NCI-H2171 treated with DMSO at 0.1 percent for 48 hours (cell line): ENCODE measurements at places on chromosomes 3 and 15.

DNA sequence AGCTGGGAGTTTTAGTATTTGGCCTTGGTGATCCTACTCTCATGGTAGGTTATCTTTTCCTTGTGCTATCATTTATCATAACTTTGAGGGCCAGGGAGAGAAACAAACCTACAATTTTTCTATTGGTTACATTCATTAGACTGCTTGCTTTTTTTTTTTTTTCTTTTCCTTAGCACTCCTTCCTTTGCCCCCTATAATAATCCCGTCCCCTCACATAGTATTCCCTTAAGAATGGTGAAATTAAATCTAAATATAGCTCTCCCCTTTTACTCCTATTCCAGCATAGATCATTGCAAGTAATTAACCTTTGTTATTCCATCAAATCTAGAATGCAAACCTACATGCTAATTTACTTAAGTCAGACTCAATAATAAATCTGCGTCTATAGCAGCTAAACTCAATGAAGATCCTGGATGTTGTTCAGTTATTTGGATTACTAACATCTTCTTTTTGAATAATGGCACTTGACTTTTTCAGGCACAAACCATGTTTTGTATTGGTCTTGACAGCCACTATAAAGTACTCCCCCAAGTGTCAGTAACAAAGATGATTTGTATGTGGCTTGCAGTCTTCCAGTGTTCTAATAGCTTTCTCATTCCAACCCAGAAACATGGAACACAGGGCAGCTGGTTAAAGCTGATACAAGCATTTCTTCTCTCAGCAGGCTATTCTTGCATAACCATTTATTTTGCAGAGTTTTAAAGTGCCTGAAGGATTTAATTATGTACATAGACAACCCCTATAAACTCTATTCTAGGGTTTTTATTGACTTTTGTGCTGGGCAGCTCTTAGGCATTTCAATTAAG, 420.6 kb downstream of the MECOM start:
- DNase-seq = no peak

DNA sequence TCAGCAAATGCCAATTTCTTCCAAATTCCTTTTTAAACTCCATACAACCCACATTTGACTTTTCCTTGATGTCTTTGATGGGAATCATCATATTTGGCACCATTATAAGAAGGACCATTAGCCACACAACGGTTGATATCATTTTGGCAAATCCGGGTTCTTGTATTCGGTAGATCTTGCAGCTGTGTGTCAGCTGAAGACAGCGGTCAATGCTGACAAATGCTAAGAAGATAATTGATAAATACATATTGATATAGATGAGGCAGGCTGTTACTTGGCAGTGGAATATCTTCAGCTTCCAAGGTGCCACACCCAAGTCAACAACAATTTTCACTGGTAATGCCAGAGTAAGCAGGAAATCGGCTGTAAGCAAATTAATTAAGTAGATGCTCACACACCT, 4.2 kb downstream of the GPR171 start:
- DNase-seq = no peak

- DNase-seq = peak; percentile 74
These were observed 2.0 kb downstream of the AHSG start for GRCh38 chr3:186614597-186615483.

- no peak for DNase-seq
These were observed 294.5 kb downstream of the C3orf38 start for GRCh38 chr3:88444251-88444650.

DNA sequence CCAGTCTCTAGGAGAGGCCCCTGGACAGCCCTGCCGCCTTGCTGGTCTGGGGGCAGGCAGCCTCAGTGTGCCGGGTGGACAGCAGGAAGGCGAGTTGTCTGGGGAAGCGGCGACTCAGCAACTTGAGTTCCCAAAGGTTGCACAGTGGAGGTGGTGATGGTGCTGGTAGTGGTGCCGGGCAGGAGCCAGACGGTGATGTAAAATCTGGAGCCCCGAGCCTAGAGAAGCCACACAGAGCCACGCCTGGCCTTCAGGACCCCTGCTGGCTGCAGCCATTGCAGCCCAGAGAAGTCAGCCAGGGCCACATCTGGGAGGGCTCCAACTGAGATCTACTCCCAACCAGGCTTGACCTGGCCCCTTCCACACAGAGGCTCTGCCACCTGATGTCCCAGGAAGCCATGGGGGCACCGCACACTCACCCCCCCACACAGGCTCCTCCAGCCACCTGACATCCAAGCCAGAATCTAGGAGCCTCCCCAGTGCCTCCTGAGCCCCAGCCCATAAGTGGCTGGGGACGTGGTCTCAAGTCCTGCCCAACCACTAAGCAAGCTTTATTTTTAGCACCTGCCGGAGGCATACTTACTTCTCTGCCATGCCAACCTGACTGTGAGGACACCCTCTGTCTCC, 8.8 kb downstream of the C3orf22 start:
- DNase-seq = no peak

GRCh38 chr3:4613366-4613765, 120.2 kb downstream of the ITPR1 start:
- DNase-seq = no peak

DNA sequence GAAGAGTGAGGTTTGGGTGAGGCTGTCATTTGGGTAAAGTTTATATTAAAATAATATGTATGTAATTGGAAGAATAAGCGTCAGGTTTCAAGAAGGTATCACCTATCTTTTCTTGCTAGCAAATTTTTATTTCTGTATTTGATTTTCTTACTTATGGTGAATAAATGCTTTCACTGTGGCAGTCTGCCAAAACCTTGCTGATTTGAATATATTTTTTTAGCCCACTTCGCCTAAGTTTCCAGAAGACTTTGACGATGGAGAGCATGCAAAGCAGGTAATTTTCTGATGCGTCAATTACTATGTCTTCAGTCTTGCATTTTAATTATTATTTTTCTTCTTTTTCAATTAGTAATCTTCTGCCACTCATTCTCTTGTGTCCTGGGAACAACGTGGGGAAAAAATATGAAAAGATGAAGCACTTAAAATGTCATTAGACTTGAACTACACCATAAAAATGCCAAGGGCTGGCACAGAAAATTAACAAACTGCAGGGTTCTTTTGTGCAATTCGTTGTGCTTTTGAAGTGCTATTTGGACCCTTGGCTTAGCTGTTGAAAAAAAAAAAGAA, 40.4 kb downstream of the SRP14 start:
- DNase-seq = no peak

DNA sequence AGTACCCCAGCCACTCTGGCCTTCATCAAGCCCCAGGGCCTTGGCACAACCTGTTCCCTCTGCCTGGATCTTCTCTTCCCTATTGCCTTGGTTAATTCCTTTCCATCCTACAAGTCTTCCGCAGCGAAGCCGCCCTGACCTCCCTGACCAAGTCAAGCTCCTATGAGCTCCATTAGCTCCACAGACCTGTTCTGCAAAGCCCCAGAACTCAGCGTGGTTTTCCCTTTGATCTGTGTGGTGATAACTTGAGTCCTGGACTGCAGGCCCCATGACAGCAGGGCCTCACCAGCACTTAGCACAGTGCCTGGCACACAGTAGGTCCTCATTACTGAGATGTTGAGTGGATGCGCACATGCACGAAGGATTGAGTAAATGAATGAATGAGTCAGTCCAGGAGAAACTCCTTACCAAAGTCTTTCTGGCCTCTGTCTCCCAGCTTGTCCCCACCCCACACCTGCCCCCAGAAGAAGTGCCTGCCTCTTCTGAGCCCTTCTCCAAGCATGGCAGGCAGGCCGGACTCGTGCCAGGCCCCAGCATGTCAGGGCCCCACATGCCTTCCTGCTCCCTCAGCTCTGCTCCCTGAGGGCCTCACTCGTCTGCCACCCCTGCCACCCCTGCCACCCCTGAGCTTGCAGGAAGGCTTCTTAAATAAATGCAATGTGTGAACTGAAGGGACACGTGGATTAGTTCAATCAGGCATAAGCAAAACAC, 6.3 kb downstream of the ANPEP start:
- no peak for DNase-seq

DNA sequence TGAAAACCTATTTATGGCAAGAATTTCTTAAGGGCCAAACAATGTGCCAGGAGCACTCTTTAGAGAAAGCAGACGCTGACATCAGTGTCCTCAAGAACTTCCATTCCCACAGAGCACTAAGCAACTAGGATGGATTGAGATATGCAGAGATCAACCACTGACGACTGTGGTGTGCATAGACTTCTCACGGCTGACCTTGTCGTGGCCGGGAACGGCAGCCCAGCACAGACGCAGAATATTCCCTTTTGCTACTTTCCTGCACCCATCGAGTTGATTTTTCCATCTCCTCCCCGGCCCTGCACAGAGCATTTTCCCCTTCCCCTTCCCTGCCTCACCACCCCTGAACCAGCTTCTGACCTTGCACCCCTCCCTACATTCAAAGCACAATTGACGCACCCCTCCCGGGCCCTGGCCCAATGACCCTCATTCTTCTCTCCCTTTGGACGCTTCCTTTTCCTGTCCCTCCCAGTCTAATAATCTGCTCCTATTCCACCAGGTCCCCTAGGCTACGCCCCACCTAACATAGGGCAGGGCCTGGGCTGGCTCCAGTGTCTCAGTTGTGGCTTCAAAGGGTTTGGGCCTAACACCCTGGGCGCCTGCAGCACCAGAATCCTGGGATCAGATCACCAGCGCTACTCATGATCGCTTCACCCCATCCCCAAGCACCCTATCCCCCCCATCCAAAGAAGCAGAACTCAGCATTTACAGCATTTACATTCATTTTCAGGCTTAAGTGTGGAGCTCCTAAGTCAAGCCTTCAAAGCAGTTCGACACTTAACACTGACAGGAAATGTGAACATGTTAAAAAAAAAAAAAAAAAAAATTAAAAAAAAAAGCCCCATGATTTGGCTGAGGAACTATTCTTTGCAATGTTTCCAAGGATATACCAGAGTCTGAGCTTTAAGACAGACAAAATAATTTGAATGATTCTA, 151.2 kb downstream of the FOXP1 start:
- DNase-seq = no peak

DNA sequence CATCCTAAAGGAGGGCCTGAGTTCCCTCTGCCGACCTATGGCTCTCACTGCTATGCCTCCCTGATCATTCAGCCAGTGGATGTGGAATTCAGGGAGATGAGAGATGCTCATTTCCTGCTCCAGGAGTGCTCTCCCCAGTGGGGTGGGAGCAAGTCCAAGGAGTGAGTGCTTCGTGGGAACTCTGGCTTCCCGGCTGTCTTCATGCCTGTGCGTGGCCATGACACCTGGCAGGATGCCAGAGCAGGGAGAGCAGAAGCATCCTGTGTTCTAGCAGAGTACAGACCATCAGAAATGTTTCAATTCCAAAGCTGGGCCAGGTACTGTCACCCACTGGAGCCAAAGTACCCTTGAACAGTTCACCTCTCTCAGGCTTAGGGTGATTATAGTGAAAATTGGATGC, 45.1 kb downstream of the APH1B start:
- peak; percentile 35 for DNase-seq

DNA sequence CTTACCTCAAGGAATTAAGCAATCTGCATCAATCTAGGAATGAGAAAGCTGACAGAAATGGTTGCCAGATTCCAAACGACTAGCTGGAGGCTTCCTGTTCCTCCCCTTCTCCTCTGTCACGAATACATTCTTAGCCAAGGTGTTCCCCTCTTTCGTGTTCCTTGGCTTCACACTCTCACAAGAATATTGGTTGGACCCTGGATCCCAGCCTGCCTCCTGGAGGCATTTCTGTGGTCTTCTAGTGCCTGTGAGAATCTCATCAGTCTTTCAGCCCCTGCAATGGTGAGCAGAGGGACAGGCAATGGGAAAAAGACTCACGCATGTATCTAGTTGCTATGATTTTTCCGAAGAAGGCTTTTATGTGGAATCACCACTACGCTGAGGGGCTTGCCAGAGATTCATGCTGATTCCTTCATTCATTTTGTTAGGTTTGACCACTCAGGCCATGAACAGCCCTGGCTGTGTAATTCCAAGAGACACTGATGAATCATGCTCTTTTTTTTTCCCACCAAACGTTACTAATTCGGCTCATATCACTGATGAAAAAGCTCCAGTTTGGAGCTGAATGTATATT, 1.6 kb upstream of the P3H2 start:
- DNase-seq = no peak

DNA sequence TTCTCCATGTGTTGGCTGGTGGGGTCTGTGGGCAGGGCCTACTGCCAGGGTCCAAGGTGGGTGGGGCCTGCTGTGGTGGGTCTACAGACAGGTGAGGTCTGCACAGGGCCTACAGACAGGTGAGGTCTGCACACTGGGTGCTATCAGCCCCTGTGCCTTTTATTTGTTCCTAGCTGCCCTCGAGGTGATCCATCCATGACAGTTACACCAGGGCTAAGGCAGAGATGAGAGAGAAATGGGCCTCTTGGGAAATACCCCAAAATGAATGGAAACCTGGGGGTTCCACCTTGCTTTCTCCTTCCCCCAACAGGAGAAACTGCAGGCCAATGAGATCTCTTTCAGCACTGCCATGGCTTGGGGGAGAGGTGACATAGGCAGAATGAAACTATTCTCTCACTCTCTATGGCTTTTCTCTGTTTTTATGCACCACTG, 36.4 kb downstream of the CFAP100 start:
- DNase-seq = no peak

GRCh38 chr3:151283907-151284461, 5.6 kb upstream of the P2RY14 start:
- DNase-seq = no peak

GRCh38 chr3:185270262-185270955, 16.6 kb upstream of the EHHADH start:
- DNase-seq = peak; percentile 93

DNA sequence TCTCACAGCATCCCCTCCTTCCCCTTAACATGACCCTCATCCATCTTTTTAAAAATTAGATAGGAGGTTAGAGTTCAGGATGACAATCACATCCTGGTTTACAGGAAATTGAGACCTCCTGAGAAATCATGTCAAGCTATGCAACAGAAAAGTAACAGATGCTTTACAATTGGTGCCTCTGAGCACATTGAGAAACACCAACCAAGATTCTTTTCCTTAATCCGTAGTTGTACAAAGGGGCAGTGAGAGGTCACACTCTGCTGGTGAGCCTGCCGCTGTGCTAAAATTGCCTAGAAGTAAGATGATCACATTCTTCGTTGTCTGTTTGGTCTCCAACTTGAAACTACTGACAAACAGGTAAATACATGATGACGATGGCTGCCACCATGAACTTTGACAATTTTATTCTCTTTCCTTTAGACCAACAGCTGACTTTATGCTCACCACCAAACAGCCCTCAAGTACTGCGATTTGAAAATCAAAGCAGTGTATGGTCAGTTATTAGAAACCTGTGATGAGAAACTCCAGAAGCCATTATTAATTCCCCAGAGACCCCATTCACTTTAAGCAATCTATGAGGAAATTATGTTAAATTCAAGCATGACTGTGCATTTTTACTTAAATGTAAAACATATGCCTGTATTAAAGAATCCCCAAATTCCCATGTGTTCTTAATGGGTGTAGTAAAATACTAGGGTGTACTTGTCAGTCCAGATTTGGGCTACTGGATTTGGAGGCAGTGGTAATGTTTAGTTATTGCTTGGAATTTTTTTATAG, 210.7 kb upstream of the UBE2E1 start:
- DNase-seq = no peak

- no peak for DNase-seq
These were observed at the start of gene CLDN11 for GRCh38 chr3:170418422-170419398. TSS of gene CLDN11 (plus strand) at chr3:170418868. CDS start at chr3:170419067, 199 bp downstream.

GRCh38 chr15:77980098-77980497, 97.4 kb downstream of the TBC1D2B start:
- no peak for DNase-seq

- DNase-seq = peak; percentile 93
These were observed 172.0 kb downstream of the TCF12 start for GRCh38 chr15:57090496-57090859.
